ENCODE measurements at places on chromosomes 7 and 10.

DNA sequence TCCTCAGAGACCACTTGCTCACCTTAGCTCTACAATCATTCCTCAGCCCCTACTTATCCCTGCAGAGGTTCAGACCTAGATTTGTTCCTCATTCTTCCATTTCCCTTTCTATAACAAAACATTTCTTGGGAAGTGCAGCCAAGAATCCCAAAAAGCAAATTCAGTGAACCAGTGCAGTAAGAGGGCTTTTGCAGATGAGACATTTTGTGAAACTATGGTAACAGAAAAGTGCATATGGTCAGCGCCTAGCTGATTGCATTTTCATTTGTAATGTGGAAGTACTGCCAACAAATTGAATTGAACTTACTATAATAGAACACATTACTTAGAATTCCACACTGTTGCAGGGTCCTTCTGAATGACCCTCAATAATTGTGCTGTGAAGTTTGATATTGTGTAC lies 18.6 kb downstream of the AGMO start:
- no peak for DNase-seq

GRCh38 chr7:139328375-139328774 lies 12.8 kb upstream of the FMC1 start:
- DNase-seq: peak; percentile 79

DNA sequence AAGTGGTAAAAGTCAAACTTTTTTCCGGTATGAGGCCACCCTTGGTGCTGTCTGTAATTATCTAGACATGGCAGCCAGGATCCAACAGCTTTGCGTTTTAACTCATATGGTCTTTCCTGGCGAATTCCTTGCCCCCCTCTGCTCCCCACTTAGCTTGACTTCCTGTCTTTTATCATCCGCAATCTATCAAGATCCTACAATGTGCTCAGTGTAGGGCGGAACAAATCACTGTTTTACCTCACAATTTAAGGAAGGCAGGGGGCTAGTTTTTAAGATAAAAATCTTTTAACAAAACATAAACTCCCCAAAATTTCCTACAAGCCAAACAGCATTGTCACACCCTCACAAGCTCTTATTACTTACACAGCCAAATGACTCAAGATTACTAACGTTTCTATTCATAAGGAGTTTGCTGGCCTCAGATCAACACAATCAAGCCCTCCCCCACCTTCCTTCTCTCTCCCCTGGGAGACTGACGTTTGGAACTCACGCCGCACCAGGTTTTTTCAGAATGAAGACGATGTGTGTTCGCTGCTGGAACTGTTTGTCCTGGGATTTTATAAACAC lies 1.3 kb upstream of the CDK14 start:
- DNase-seq: peak; percentile 75

DNA sequence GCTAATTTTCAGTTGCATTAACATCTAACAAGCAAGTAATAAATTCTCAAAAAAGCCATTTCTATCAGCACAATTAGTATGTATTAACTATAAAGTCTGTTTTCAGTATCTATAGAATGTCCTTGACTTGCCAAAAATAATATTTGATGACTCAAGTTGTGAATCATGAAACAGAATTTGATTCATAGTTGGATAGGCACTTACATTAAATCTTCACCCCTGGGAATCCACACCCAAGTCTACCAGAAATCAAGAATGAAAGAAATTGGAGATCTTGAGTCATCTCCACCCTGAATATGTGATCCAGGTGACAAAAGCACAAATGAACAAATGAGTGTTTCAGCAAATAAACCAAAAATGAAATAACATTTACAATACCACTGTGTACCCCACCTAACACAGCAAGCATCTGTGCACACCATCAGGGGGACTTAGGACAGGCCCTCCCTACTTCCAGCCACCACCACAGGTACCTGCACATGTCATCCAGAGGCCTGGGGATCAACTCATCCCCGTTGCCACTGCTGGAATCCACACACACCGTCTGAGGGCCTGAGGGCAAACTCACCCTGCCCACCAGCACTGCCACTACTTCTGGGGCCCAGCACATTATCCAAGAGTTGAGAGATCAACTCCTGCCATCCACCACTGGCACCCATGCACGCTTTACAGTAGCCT lies 160.1 kb downstream of the MTERF1 start:
- DNase-seq: peak; percentile 39
